ENCODE measurements at places on chromosomes 13 and 19.

GRCh38 chr19:49441210-49441959 is at the start of gene SLC17A7:
Gene SLC17A7, minus strand, starts transcription at chr19:49441527. Its CDS starts 148 bp downstream, at chr19:49441379.
- DNase-seq, result no peak

DNA sequence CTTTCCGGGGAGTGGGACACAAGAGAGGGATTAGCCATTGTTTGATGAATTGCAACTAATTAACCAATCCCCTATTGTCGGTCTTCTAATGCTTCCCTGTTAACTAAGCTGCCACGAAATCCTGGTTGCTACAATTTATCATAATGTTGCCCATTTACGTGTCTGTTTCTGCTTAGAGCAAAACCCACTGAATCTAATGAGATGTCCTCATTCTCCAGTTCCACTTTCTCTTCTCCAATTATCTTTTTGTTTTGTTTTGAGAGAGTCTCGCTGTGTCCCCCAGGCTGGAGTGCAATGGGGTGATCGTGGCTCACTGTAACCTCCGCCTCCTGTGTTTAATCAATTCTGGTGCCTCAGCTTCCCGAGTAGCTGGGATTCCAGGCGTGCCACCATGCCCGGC is 5.2 kb upstream of the DPP9 start:
- no peak for DNase-seq

GRCh38 chr13:25816239-25816638 is 235.6 kb downstream of the SHISA2 start:
- DNase-seq, result no peak

- DNase-seq, result no peak
Observed at GRCh38 chr19:855566-856120, 3.5 kb downstream of the ELANE start.

GRCh38 chr19:41424335-41425173 is 2.6 kb downstream of the B3GNT8 start:
- no peak for DNase-seq

GRCh38 chr13:46126552-46127357 is 21.9 kb upstream of the CPB2 start:
- DNase-seq, result no peak

DNA sequence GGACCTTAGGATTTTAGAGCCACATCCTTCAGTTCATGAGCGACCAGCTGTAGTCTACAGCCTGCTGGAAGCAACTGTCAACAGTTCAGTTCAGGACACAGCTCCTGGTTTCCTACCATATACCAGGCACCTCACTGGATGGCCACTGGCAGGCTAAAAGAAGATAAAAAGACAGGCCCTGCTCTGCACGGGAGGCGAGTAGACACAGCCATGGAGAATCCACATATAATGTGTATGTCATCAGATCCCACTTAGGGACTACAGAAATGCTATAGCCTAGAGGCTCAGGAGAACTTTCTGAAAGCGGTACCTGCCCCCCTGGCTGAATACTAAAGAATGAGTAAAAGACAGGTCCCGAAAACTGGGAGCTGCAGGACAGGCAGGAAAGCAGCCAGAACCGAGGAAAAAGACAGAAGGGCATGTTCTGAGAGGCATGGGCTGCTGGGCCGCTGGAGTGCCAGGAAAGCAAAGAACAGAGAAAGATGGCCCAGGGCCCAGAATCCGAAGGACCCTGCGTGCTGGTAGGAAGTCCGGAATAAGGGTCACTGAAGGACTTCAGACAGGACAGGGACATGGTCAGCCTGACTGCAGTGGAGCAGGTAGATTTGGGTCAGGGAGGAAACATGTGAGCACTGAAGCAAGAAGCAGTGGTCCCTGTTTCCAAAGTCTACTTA is 23.5 kb downstream of the DZIP1 start:
- DNase-seq, result no peak

DNA sequence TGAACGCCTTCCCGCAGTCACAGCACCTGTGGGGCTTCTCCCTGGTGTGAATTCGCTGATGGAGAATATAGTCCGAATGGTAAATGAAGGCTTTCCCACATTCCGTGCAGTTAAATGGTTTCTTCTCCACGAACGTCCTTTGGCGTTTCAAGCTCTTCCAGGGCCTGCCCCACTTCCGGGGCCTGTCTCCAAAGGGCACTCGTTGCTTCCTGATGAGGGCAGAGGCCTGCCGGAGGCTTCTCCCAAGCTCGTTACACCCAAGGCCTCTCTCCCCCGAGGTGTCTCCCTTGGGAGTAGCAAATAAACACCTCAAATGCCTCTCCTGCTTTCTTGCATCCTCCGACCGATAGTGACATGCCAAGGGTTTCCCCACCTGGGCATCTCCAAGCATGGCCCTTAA is 34.3 kb downstream of the ZNF473 start:
- DNase-seq, result no peak

DNA sequence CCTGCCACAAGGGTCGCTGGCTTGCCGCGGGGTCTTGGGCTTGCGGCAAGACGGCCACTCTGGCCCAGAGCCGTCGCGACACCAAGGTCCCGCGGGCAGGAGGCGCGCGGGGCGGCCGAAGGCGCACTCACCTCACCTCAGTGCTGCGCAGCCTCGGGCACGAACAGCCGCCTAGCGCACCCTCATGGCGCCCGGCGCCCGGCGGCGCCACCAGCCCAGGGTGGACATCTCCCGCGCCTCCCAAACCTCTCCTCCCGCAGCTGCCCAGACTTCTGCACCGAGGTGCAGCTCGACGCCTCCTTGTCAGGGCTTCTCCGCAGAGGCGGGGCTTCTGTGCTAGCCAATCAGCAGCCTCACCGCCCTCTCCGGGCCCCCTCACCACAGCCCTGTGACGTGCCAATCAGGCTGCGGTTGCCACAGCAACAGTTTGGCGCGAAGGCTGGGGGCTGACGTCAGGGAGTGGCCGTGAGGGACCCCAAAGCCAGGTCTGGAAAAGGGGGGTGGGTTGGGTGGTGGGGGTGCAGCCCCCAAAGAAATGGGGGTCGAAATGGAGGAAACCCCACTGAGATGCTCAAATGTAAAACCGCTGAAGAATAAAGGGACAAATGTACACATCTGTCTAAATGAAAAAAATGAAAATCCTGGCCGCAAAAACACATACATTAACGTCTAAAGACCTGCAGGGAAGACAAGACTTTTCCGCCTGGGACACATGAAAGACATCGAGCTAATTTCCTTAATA is at the start of the genes PEG3 and ZIM2:
TSS of gene PEG3 (minus strand) at position 276 of the 742 bp plus-strand sequence. CDS start 16,071 bp downstream, outside the sequence.
TSS of gene ZIM2 (minus strand) at position 276 of the 742 bp plus-strand sequence. CDS start 16,449 bp downstream, outside the sequence.
- DNase-seq, result no peak

GRCh38 chr13:41313117-41313516 is 2.0 kb downstream of the NAA16 start:
- DNase-seq, result no peak

DNA sequence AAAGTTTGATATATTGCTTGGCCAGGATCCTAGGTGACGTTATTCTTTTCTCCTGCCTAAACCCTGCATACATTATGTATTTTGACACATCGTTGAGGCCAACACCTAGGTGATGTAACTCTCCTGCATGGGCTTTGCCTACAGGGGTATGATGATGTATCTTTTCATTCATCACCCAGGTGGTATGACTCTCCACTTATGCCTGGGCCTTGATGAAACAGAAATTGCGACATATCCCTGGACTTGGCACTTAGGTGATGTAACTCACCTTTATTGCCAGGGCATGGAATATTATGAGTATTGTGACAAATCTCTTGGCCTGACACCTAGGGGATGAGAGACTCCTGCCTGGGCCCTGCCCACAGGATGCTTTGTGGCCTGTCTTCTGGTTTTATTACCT is 18.5 kb upstream of the ZNF681 start:
- no peak for DNase-seq

- DNase-seq, result no peak
Observed at GRCh38 chr19:47716270-47716937, 3.2 kb downstream of the EHD2 start.

- DNase-seq, result no peak
Observed at GRCh38 chr19:8585894-8586750, 8.9 kb upstream of the MYO1F start.

- DNase-seq, result no peak
Observed at GRCh38 chr13:26487781-26488180, 69.7 kb upstream of the WASF3 start.

DNA sequence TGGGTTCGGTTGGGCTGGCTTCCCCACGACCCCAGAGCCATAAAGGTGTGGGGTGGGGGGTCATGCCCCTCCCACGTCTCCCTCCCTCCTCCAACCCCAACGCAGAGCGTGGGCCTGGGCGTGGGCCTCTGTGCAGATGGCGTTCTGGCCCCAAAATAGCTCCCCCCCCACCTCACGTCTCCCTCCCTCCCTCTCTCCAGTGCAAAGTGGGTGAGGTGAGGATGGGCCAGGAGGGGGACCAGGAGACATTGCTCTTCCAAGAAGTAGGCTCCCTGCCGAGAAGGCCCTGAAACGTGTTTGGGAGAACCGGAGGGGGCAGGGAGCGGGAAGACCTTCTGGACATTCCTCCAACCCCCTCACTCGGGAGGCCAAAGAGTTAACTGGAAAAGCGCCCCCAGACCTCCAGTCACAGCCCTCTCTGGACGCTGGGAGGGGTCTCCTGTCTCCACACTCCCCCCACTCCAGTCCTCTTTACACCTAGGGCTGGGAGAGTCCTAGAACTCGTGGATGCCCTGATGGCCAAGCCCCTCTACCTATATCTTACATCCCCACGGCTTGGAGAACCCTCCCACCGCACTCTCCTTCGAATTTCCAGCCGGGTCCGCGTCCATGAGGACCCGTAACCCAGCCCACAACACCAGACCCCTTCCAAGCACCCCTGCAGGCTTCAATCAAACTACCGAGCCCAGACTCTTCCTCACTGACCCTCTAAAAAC is 855 bp downstream of the UNC13A start:
- DNase-seq, result no peak

DNA sequence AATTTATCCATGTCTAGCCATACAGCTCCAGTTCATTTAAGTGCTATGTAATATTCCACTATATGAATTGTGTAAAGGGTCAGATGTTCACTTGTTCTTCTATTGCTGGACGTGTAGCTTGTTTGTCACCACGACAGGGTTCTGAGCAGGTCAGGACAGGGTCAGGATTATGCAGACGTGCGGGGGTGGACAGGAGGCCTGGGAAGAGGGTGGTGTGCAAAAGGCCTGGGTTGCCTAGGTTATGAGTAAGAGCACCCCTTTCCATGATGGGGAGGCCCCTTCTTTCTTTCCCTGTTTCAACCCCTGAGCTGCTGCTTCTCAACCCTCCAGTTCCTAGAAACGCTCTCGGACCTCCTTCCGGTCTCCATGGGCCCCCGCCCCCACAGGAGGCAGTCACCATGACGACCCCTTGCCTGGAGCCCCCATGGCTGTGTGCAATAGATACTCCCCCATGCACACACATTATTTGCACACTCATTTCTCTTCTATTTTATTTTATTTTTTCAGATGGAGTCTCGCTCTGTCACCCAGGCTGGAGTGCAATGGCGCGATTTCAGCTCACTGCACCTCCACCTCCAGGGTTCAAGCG is 2.0 kb downstream of the EXOC3L2 start:
- DNase-seq, result no peak

DNA sequence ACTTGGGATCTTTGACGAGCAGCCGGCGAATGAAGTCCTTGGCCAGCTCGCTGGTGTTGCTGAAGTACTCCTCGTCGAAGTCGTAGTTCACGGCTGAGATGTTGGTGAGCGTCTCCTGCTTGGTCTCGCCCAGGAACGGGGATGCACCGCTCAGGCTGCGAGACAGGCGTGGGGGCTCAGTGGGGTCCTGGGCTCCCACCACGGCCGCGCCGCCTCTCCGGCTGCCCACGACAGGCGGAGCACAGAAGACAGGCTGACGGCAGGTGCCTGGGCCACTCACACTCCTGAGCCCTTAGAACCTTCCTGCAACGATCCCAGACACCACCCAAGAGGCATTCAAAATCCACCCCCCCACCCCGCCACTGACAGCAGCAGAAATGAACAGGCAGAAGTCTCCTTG is 9.9 kb downstream of the DAPK3 start:
- no peak for DNase-seq

- DNase-seq, result no peak
Observed at GRCh38 chr19:48512504-48513288, 1.1 kb upstream of the LMTK3 start.

GRCh38 chr13:24042710-24043440 is 117.6 kb upstream of the SPATA13 start:
- no peak for DNase-seq

DNA sequence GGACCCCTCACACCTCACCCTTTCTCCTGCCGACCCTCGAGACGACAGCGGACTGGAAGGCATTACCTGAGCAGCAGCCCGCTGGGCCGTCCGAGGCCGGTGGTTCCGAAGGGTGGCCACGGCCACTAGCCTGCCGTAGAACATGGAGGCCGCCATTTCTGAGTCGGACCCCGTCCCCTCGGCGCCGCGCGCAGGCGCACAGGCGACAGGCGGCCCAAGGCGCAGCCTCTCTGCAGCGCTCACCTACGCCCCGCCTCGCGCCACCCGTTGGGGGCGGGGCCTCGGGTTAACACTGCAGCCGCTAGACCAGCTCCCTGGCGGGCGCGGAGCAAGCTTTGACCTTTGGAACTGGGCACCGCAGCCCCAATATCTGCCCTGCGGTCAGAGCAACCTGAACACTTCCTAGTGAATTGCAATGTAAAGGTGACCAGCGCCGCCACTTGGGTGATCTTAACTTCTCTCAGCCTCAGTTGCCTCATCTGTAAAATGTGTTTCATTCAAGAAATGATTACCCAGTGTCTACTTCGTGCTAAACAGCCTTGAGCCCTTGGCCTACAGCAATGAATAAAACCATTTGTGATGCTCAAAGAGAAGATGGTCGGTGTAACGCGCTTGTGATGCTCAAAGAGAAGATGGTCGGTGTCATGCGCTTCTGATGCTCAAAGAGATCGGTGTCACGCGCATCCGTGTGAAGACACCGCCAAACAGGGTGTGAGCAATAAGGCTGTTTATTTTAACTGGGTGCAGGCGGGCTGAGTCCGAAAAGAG is at the start of gene SUCLA2:
TSS of gene SUCLA2 (minus strand) at position 160 of the 768 bp plus-strand sequence. CDS start at position 156, 4 bp downstream.
- peak; percentile 33 for DNase-seq

- DNase-seq, result no peak
Observed at GRCh38 chr13:99258946-99259345, 767 bp upstream of the GPR18 start.

DNA sequence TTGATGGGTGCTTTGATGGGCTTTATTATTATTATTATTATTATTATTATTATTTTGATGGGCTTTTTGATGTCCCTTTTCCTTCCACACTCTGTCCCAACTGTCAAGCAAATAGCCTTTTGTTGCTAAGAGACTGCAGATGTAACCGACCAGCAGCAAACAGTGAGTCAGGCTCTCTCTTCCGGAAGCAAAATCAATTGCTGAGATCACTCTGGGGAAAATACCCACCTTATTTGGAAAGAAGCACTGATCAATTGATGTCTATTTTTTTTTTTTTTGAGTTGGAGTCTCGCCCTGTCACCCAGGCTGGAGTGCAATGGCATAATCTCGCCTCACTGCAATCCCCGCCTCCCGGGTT is 2.9 kb downstream of the LDLR start:
- no peak for DNase-seq

DNA sequence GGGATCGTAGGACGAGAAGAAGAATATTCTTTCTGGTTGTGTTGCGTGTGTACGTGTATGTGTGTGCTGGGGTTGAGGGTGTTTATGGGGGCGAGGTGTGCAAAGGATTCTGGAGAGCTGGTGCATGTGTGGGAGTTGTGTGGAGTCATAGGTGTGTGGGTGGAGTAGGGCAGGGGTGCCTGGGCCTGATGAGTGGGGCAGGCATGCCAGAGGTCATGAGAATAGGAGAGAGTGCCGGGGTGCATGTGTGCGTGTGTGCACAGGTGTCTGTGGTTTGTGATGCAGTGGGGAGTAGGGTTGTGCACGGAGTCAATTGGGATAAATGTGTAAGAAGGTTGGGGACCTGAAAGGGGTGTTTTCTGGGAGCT is 649 bp downstream of the TMEM91 start:
- DNase-seq, result no peak

All from NCI-H1417 treated with DMSO at 0.1 percent for 48 hours (cell line).